ENCODE measurements at places on chromosomes 7 and 10.

GRCh38 chr7:106100863-106101629 is 11.1 kb downstream of the SYPL1 start:
- no peak for DNase-seq

DNA sequence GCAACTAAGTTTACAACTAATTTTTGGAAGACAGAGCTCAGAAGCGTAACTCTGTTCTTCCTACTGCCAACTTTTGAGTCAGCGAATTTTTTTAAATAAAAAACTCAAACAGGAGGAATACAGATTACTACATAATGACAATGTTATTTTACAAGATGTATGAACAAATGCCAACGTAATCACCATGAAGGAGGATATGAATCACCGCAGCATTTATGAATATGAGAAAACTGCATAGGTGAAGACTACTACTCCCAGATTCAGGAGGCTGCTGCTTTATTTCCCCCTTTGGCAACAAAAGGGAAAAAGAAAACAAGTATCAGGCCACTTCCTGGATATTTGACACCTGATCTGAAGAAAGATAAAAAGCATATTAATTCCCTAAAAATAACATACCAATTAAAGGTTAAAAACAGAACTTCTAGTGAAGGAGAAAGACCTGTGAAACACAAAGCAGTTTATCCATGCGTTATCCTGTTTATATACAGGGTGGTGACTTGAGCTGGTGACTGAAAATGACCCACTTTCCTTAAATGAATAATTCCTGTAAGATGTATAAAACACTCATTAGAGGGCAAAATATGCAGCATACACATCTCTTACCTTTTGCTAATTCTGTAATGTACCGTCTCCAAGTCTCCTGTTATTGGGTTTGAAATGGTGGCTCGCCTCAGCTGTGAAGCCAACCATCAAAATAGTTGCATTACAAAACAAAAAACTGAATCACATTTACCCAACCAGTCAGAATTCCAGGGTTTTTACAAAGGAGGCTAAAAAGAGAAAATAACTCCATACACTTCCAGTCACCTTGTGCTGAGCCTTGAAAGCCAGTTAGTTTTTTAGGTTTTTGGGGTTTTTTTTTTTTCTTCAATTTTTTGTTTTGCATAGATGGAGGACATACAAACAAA is 52.0 kb downstream of the P4HA1 start:
- no peak for DNase-seq

GRCh38 chr10:34916314-34916713 is 101.2 kb upstream of the PARD3 start:
- no peak for DNase-seq

DNA sequence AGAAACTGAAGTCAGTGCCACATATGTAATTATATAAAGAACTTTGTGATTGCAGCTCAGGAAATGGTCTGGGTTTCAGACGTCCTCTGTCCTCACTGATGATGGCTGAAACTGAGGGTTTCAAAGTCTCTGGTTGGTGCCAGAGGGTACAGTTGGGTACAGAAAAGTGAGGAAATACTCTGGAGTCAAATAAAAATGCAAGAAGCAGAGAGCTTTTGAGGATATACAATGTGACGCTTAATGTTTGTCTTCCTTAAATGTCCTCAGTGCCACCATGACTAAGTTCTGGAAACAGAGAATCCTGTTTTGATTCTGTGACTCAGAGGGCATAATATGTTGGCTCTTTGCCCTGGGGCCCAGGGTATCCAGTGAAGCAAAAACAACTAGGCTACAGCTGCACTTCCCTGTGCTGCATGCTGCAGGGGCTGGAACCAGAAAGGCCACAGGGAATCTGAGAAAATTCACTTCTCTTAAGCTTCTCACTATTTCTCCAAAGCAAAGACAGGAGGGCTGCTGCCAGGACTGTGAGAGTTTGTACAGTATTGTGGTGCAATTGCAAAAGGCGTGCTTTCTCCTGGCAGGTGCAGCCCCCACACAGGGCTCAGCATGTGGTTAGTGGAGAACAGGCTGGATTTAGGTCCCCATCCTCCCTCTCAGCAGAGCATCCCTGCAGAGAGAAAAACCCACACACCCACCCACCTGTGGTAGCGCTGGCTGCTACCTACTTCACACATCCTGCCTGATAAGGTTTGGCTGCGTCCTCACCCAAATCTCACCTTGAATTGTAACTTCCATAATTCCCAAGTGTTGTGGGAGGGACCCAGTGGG is 169.5 kb upstream of the SVIL start:
- no peak for DNase-seq

DNA sequence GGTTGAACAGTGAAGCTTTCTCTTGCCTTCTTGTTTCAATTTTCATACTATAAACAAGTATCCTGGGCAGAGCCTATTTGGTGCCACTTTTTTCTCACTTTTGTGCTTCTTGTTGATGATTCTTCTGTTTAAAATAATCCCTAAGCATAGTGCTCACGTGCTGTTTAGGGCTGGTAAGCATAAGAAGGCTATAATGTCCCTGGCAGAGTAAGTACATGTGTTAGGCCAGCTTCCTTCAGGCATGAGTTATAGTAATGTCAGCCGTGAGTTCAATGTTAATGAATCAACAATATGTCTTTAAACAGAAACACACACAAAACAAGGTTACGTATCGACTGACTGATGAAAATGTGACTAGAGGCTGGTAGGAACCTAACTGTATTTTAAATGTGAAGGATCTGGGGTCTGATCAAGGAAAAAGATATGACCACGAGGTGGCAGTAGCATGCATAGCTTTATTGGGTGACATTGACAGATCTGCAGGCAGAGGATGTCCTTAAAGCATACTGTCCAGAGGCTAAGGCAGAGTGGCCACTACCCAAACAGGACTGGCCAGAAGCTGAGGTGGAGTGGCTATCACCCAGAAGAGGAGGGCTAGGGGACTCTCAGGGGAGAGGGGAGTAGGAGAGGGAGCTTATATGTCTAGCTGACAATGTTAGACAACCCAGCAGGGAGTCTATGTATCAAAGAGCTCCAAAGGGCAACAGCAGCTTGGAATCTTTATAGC is 113.7 kb downstream of the BRAF start:
- DNase-seq: peak; percentile 34

DNA sequence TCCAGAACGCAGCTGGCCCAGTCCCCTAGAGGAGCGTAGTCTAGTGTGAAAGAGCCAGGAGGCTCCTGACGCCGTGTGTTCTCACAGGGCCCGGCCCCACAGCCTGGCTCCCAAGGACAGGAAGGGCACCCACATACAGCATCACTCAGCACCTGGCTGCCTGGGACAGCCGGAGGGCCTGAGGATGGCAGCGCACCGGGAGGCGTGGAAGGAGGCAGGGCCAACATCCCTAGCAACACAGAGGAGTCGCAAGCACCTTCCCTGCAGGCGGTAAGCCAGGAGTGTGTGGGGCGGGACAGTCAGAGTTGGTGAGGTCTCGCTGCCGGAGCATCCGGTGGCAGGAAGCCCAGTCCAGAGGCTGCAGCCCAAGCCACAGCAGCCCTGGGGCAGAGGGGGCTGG is 125.8 kb downstream of the MAD1L1 start:
- no peak for DNase-seq

- DNase-seq: no peak
These were observed 105.4 kb upstream of the FAM133B start for GRCh38 chr7:92695308-92696261.

DNA sequence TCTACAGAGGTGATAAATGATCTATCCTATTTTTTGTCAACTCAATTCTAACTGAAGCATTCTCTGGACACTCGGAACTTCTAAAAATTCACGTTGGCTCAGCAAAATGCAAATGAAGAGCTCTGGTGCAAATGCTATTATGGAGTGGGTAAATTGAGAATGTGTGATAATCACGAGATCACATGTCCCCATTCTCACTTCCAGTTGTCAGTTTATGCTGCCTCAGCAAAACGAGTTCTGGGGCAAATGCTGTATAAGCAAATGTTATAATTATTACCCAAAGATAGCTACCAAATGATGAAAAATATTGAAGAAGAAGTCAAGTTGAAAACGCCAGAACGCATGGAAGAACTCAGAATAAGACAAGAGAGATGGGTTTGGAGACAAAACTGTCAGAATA is 29.4 kb downstream of the AKR1B1 start:
- DNase-seq: no peak

DNA sequence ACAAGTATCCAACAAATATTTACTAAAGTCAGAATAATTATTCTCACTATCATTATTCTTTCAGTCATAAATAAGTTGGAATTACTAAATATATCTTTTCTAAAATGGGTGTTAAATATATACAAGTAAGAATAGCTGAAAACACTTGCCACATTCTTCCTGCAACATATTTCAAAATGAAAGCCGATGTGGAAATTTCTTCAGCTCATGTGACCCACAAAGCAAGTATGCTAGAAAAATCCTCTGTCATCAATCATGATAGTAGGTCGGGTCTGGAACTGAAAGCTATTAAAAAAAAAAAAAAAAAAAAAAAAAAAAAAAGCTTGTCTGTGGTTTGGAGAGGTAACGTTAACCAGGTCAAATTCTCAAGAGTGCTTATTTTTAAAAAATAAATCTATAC is 344.7 kb downstream of the NEBL start:
- no peak for DNase-seq

DNA sequence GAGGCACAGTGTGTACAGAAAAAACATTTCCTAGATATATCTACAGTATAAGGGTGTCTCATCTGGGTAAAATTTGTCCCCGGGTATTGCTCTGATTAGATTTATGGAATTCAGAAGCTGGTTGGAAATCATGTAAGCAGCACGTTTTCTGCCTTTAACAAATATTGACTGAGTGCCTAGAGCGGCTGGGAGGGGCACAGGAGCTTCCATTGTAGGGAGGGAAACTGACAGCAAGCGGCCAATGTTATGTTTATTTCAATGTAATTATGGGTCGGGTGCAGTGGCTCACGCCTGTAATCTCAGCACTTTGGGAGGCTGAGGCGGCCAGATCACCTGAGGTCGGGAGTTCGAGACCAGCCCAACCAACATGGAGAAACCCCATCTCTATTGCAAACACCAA is 4.4 kb upstream of the RFC2 start:
- no peak for DNase-seq

- no peak for DNase-seq
These were observed 218.1 kb downstream of the CELF2 start for GRCh38 chr10:11235771-11236170.

GRCh38 chr7:44771358-44771757 is 22.7 kb downstream of the ZMIZ2 start:
- DNase-seq: no peak

Data from activated T-helper 2 cell treated with anti-CD3 and anti-CD28 coated beads, Interferon-gamma antibody, Interleukin-2, Interleukin-4, amounts not matched to agents 10 μg/mL and 5 μg/mL and 100 μg/mL, durations not matched to agents 14 hours and 24 hours and 36 hours (primary cell).